Activated naive CD4-positive, alpha-beta T cell (primary cell): ENCODE measurements at places on chromosomes 5 and 9.

- DNase-seq = no peak
These were observed 351.1 kb upstream of the TLE4 start for GRCh38 chr9:79220666-79221065.

- no peak for DNase-seq
These were observed 32.1 kb downstream of the PCA3 start for GRCh38 chr9:76796296-76796695.

- no peak for DNase-seq
These were observed 99.4 kb upstream of the HAND1 start for GRCh38 chr5:154577416-154577815.

GRCh38 chr9:38339087-38339486, 53.4 kb upstream of the ALDH1B1 start:
- DNase-seq = no peak

DNA sequence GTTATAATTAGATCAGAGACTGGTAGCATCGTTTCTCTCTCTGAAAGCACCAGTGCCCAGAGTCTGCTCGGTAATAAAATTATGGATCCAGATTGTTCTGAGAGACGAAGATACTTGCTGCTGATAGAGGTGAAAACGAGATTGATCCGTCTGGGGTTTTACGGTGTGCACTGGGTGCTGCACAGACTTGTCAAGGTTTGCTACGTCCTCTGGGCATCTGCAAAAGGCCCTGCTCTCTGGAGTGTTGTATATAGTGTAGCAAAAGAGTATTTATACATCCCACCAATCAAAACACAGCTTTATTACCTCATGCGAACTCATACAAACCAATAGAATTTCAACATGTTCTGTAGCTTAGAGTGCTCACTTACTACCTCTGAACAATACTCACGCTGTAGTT, 219.3 kb downstream of the PBX3 start:
- DNase-seq = no peak

DNA sequence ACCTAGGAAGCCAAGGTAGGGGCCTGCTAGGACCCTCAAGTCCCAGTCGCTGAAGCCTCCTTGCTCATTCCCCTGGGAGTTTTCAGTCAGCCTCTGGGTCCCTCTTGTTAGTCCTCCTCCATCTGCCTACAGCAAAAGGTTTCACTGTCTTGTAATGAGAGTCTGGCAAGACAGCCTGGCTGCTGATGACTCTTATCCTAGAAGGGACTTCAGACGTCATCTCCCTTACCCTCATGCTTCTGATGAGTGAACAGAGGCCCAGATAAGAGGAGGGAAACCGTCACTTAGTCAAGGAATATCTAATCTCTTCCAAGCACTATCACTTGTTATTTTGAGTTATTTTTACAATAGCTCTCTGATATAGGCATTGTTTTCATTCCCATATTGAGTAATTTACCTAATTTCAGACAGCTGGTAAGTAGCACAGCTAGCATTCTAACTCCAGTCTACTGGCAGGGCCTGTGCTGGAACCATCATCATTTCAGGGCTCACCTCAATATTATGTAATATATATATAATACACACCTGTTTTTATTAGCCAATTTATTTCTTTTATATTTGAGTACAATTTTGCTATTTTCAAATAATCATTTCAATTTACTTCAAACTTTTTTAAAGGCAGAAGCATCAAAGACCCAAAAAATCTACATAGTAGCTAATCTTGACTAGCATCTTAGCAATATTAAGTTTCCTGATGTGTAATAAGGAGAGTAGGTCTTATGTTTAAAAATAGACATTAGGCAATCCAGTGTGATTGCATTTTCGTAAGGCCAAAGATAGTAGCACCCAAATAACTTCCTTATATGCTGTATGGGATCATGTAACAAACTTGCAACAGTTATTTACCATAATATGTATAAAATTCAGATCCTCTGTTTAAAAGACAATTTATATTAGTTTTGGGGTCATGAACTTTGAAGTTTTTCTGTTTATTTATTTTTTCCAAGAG, 7.9 kb downstream of the CMYA5 start:
- no peak for DNase-seq

GRCh38 chr5:158178535-158178934, 319.6 kb upstream of the CLINT1 start:
- no peak for DNase-seq

DNA sequence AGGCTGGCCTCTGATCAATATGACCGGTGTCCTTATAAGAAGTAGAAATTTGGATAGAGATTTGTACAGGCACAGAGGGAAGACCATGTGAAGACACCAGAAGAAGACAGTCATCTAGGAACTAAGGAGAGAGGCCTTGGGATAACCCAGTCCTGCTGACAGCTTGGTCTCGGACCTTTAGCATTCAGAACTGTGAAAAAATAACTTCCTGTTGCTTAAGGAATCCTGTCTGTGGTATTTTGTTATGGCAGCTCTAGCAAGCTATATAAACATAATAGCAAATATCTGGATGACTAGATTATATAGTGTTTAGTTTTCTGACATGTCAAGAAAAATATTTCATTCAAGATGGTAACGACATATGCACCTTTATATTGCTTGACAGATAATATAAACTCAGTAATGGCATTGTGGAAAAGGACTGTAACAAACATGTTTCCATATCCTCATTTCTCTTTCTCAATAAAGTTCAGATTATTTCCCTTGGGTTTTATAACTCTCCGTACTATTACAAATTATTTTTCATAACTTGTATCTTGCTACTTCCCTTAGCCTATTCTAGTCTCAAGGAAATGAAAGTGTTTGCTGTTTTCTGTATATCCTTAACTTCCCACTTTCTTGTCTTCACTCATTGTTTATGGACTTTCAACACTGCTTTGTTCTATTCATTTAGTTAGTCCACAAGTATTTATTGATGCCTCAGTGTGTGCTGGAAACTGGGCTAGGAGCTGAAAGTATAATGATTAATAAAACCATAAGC, 62.4 kb downstream of the KIAA1958 start:
- DNase-seq = no peak

DNA sequence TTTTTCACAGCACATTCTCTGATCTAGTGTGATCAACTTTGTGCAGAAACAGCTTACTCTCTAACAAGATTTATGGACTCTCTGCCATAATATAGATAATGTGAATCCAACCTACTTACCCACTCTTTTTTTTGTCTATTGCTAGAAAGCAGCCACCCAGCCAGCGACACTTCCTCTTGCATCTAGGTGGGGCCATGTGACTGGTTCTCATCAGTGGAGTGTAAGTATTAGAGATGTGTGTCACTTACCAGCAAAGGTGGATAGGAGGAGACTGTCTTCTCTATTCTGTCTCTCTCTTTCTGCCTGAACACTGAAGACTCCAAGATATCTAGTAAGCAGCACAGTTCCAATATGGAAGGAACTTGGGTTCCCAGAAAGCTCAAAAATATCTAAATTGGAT, 174.8 kb downstream of the MCTP1 start:
- DNase-seq = no peak

- DNase-seq = no peak
These were observed 294.5 kb upstream of the TAS2R1 start for GRCh38 chr5:9924614-9925013.

DNA sequence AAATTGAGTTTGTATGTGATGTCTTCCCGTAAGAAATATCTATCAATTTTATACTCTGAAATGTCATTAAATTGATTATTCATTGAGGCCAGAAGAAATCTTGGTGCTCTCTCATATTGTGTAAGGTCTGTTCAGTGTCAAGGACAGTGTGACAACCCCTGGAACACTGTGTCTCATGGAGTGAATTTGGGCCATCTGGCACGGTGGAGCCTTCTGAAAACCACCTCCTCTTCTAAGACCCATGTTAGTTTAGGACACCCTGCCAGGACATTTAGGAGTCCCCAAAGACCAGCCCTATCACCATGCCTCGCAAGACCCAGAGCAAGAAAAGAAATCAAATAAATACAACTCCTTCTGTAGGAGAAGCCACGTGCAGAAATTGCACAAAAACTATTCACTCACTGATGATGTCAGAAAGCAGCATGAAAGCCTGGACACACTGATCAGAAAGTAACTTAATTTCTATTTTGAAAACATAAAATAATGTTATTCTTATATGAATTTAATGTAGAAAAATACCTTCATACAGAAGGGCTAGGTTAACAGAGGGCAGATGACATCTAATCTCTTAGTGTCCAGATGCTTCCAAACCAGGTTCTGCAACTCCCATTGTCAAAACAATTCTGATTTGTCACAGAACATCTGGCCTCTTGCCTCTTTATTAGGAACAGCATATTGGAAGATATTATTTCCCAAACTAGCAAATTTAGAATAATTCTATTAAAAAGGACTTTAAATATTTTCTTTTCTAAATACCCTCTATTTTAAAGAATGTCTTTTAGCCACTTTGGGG, 298.8 kb downstream of the NR2F1-AS1 start:
- DNase-seq = no peak

DNA sequence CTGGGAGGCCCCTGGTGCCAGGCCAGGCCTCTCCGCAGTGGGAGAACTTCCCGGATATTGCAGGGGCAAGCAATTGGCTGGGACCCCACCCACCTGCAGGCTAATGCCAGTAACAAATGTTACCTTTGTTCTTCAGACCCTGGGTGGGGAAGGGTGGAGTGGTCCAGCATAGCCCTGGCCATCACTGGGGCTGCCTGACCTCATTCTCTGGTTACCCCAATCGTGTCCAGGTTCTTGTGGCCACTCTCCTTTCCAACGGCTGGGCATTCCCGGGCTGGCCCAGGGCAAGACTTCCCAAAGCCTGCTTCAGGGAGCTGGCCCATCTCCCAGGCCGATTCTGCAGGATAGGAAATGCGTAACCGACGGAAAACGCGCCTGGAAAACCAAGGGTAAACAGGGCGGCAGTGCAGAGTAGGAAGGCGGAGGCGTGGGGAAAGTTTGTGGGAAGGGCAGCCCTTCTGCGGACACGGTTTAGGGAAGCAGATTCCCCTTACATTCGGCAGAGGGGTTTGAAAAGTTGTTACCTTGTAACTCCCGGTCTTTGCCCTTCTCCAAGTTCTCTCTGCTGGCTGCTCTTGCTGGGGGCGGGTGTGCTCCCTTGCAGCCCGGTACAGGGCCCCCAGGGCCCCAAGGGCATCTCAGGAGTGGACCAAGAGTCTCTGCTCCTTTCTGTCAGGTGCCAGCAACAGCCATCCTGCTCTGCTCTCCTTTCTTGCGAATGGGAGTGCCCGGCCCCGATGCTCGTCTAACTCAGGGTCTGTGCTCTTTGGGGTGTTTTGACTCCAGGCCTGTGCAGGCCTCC, 3.5 kb downstream of the NRARP start:
- DNase-seq = no peak

GRCh38 chr5:65907135-65907534, 19.2 kb upstream of the ERBIN start:
- no peak for DNase-seq

DNA sequence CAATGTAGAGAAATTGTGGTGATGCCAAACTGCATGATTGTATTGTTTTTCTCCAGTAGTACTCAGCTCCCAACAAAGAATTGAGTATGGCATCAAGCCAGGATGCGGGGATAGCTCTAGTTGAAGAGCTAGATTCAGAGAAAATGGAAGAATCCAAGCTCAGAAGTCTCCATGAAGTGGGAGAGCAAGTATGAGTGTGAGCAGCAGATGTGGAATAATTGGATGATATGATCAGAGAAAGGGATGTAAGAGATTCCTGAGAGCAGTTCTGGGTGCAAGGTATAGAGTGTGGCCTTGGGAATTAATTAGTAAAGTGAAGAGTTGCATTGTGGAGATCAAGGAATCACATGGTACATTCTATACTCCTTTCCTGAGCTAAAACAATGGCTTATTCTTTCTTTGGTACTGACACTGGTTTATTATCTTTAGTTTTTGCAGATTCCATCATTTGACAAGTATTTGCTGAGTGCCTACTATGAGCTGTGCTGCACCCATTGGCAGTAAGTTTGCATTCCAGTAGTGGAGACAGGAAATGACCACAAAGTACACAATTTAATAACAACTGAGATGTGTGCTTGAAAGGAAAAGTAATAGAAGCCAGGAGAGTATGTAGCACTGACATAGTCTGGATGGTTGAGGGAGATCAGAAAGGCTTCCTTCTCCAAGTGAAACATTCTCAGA, 177.1 kb downstream of the CPLANE1 start:
- DNase-seq = no peak

GRCh38 chr5:136030956-136031611, 2.3 kb downstream of the TGFBI start:
- no peak for DNase-seq

GRCh38 chr9:110579034-110579861, at the start of gene SVEP1:
TSS of gene SVEP1 (minus strand) at chr9:110579741. CDS start at chr9:110579543, 198 bp downstream.
- no peak for DNase-seq

DNA sequence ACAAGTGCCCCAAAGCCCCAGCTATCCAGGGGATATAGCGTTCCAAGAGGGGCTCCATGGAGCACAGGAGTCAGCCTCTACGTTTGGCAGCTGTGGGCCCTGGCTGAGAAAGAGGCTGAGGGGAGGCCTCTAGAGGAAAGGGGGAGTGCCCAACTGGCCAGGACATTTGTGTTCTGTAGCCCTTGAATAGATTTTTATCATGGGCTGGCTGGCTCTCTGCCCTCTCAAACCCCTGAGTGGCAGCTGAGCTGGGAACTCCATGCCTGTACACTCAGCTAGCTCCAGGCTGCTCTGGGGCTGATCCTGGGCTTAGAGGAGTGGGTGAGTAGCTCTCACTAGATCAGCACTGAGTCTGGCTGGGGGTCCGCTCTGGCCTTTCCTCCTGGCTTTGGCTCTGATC, 285.0 kb downstream of the ZSWIM6 start:
- DNase-seq = no peak

DNA sequence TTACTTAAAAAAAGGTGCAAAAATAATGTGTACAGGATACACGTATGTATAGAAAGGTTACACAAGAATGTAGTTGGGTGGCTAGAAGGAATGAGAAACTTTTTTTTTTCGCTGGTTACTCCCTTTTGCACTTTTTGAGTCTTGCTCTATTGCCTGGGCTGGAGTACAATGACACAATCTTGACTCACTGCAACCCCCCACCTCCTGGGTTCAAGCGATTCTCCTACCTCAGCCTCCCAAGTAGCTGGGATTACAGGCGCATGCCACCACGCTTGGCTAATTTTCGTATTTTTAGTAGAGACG, 15.8 kb downstream of the FBXW11 start:
- no peak for DNase-seq

- DNase-seq = no peak
These were observed 163.0 kb upstream of the PUM3 start for GRCh38 chr9:3006851-3007250.

- DNase-seq = no peak
These were observed 37.9 kb upstream of the DPYSL3 start for GRCh38 chr5:147547730-147548129.

GRCh38 chr9:83646500-83647239, 23.7 kb downstream of the IDNK start:
- DNase-seq = no peak

- DNase-seq = no peak
These were observed 27.3 kb upstream of the TRIM14 start for GRCh38 chr9:98146101-98146991.

DNA sequence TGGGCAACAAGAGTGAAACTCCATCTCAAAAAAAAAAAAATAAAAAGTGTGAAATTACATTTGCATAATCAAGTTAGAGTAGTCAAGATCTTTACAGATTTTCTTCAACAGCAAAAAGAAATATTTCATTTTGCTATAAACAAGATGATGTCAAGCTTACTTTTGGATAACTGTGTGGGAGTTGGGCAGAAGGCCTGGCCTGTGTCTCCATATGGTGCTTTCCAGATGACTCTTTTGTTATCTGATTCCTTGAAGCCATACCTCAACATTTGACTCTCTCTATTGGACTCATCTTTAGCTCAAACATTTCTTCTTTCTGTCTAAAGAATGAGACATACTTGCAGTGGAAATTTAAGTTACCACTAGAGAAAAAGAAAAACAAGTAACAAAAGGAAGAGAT, 246.8 kb downstream of the MSX2 start:
- DNase-seq = no peak
